ENCODE measurements at places on chromosomes 3 and 15.

DNA sequence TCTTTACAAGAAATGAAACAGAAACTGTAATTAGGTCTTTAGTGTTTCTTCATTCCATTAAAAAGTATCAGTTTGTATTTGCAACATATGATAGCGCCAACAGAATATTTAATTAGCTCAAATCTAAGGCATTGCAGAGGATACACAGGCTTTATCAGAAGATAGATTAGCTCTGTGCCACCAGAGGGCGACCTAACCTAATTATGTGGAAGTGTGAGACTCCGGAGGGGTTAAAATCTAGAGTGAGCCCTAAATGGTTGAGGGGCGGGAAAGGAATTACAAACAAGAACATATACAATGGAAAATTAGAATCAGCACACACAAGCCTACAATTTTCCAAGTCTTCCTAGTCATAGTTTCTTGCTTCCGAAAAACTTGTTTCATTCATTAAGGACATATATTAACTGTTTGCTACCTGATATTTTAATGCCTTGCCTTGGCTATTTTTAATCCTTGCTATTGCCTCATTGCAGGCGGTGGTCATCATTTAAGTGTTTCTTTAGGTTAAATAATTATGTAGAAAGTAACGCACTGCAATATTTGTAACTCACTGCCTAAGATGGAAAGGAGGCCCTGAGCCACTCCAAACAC, 18.0 kb upstream of the RYR3 start:
- DNase-seq = no peak

DNA sequence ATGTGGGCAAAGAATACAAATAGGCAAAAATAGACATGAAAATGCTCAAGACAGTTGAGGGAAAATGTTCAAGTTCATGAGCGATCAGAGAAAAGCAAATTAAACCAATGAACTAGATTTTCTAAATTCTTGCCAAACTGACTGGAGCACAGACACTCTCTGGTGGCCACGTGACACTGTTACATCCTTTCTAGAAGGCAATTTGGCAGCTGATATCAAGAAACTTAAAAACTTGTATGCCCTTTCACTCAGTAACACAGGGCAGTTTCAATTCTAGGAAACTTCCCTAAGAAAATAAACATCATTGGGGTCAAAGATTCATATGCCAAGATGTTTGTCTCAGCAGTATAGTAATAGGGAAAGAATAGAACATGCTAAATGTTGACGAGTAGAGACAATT, 52.2 kb downstream of the ABHD5 start:
- DNase-seq = no peak

DNA sequence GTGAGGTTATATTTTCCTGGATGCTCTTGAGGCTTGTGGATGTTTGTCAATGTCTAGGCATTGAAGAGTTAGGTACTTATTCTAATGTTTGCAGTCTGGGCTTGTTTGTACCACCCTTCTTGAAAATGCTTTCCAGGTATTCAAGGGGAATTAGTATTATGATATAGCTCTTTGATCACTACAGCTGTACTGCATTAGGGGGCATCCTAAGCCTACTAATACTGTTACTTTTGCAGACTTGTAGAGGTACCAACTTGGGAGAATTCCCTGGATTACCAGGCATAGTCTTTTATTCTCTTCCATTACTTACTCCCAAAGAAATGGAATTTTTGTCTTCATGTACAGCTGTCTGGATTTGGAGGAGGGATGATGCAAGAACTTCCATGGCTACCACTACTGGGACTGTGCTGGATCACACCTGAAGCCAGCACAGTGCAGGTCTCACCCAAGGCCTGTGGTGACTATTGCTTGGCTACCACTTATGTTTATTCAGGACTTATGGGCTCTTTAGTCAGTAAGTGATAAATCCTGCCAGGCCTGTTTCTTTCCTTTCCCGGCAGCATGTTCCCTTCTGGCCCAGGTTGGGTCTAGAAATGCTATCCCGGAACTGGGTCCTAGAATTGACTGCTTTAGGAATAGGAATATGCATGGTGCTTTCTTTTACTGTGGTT, 402.9 kb downstream of the IL20RB start:
- no peak for DNase-seq

GRCh38 chr3:3180456-3180855, 965 bp upstream of the CRBN start:
- no peak for DNase-seq

DNA sequence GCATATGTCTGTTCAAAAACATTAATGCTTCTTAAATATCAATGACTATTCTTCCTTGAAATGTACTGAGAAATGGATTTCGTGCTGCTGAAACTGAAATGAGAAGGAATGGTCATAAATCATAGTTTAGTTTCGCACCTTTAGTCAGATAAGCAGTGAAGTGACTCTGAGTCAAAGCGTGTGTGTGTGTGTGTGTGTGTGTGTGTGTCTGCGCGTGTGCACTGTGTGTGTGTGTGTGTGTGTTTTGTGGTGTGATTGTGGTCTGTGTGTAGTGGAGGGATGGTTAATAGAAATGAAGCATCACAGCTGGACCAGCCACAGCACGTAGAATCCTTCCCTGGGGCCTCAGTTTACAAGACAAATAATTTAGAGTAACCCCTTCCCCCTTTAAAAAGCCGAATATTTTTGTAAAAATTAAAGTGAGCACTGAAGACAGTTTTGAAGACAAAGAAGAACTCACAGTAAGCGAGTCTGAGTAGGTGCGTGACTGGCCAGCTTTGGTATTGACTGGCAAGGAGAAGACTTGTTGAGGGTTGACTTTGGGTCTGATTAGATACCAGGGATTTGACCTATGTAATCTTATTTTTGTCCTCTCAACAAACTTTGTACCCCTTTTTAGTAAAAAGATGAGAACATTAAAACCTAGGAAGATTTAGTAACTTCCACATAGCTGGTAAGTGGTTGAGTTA, 202.0 kb upstream of the IL12A start:
- no peak for DNase-seq
